ENCODE measurements at places on chromosomes 1 and 21.

- DNase-seq, result no peak
Measured at GRCh38 chr1:176843352-176844297, 320.9 kb downstream of the ASTN1 start.

DNA sequence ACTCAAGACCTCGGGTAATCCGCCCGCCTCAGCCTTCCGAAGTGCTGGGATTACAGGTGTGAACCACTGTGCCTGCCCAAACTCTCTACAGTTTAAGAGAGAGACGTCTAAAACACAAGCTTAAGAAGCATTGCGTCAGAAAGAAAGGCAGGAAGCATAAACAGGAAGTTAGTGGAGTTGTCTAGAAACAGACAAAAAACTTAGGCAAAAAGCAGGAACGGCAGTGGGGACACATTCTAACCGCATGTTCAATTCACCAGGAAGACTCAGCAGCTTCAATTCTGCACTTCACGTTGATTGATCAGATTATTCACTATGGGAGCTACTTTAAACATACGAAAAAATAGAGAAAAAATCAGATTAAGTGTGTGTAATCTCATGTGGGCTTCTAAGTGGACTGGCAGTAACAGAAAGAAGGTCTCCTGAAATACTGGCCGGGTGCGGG is 7.4 kb downstream of the CFAP74 start:
- no peak for DNase-seq

- no peak for DNase-seq
Measured at GRCh38 chr1:37158113-37158749, 123.9 kb upstream of the GRIK3 start.

DNA sequence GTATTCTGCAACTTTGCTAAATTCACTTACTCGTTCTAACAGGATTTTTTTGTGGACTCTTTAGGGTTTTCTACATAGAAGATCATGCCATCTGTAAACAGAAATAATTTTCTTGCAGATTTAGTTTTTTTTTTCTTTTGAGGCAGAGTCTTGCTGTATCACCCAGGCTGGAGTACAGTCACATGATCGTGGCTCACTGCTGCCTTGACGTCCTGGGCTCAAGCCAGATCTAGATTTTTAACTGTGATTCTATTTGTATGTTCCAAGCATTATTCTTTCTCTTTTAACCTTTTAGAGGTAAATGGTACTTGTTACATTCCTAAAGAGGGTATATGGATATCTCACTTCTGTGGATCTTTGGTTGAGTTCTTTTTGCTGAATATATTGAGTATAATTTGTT is 18.6 kb downstream of the FABP3 start:
- DNase-seq, result no peak

- DNase-seq, result no peak
Measured at GRCh38 chr1:220485791-220486190, 42.1 kb upstream of the MARK1 start.

DNA sequence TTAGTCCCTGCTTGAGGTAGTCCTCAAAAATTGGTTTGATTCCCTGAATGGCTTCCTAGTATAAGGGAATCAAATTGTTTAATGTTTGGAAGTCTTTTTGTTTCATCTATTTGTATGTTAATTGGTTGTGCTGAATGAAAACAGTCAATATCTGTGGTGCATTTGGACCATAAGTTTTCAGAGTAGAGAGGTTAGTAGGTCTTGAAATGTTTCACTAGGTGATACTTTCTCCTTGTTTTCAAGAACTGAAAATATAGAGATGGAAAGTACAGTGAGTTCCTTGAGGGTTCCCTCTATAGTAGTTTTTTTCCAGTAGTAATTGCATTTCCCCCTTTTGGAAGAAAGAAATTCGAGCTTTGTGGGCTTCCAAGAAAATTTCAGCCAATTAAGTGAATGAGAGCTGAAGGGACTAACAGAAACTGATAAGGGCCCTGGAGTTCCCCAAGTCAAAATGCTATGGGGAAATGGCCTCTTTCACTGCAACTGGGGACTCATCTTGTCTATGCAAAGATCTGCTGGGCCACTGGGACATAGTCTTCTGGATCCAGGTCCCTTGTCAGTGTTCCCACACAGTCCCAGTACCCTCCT is 18.6 kb upstream of the CEP350 start:
- no peak for DNase-seq

DNA sequence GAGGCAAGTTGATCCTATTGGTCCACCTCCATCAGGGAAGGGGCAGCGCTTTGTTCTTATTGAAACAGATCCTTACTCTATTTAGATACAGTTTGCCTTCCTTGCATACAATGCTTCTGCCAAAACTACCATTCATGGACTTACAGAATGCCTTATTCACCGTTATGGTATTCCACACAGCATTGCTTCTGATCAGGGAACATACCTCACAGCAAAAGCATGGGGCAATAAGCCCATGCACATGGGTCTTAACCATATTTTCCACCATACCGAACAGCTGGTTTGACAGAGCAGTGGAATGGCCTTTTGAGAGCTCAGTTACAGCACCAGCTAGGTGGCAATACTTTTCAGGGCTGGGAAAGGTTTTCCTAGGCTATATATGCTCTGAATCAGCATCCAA is 544.8 kb upstream of the ADGRL4 start:
- no peak for DNase-seq

GRCh38 chr1:173410794-173411236 is 66.3 kb upstream of the PRDX6 start:
- no peak for DNase-seq

DNA sequence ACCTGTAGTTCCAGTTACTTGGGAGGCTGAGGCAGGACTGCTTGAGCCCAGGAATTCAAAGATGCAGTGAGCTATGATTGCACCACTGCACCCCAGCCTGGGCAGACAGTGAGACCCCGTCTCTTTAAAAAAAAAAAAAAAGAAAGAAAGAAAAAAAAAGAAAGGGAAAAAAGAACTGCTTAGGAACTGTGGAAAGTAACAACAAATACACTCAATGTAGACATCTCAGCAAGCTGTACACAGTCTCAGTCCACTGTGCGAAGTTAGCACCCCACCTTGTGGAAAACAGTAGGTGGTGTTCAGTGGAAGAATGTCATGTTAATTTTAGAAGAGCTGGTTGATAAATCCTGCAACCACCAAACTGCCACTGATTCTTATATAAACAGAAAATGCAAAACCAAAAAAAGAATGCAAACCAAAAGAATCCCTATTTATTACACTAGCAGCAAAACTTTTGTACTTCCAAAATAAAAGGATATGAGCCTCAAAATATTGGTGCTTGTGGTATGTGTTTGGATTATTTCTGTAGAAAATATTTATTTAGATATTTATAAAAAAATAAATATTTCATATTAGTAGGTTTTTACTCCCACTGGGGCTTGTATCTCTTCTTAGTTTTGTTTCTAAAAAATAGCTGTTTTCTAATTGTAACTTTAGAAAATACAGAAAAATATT is 31.1 kb downstream of the ALG14 start:
- DNase-seq, result no peak

GRCh38 chr1:220819467-220820026 is 32.8 kb downstream of the MTARC1 start:
- no peak for DNase-seq

Data from activated T-cell treated with anti-CD3 and anti-CD28 coated beads, Interleukin-2, amount 50 U/mL, for 48 hours (primary cell).